Stimulated activated CD8-positive, alpha-beta memory T cell treated with anti-CD3 and anti-CD28 coated beads, Interleukin-2, amount 100 ng/mL, for 1 hour (primary cell): ENCODE measurements at places on chromosomes 3 and 15.
A peak's percentile ranks its signal among the peaks of the same experiment; 100 is the strongest.

DNA sequence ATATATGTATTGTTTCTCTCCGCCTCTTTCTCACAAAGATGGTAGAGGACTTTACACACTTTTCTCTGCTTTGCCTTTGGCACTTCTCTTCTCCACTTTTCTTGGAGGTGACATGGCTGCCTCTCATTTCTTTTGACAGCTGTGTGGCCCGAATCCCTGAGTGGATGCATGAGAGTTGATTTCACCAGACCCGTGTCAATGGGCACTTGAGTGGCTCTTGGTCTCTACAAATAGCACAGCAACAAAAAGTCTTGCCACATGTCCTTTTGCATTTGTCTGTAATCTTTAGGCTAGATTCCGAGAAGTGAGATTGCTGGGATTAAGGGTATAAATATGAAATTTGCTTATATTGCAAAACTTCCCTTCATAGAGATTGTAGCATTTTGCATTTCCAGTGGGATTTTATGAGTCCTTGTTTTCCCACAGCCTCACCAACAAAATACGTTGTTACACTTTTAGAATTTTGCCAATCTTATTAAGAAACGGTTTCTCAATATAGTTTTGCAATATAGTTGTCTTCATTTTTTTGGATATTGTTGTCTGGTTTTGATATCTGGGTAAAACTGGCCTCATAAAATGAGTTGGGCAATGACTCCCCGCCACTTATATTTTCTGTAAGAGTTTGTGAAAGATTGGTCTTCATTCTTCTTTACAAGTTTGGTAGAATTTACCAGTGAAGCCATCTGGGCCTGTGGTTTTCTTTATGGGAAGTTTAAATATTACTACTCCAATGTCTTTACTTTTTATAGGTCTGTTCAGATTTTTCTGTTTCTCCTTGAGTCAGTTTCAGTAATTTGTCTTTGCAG, 5.2 kb upstream of the TRPM1 start:
- no peak for DNase-seq

DNA sequence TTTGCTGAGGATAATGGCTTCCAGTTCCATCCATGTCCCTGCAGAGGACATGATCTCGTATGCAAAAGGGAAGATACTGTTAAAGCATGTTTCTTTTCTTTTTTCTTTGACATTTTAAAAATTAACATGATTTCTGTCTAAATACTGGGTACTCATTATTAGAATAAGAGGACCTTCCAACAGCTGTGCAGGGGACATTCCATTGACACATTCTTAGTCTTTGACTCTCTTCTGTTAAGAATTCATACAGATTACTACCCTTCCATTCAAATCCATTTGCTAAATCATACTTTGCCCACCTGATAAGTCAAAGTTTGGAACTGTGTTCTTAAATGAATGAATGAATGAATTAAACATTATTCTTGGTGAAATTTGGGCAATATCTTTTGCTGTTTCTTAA, 5.1 kb upstream of the CP start:
- DNase-seq, result no peak

DNA sequence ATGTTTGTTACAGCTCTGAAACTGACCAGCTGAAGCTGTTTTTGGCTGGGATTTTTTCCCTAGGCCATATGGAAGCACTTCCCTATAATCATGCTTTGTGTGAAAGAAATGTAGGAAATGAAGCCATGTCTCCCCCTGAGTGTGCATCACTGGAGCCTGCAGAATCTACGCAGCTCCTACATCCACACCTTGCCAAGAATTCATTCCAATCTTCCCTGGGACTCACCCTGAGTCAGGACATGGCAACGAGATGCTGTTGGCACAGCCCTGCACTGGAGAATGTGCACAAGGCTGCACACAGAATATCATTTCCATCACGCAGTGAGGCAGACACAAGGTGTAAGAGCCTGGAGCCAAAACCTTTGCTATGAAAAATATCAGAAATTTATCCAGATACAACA, 189.5 kb downstream of the ADAMTSL3 start:
- no peak for DNase-seq

- no peak for DNase-seq
Observed at GRCh38 chr3:152309535-152310307, 41.0 kb downstream of the MBNL1 start.

DNA sequence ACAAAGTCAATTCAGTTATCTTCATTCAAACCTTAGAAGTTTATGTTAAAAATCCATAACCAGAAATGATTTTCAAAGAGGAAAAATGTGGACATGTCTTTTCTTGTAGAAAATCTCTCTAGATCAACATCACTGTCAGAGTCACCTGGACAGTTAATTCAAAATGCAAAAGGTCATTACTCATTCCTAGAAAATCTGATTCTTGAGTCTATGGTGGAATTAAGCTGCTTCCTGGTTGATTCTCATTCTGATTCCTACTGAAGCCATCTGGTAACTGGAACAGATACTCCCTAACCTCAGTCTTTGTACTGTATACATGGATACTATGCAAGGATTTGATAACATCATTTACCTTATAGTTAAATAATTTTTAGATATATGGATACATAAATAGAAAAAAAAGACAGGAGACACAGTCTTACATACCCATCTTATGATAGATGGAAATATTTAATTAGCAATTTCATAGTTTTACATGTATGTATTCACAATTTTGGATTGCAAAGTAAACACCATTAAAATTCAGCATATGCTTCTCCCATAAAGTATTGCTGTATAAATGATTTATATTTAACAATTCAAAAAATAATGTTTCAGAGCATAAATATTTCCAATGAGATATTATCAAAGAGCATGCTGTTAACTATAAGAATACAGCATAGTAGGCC, 693.2 kb upstream of the CCDC54 start:
- DNase-seq, result no peak

DNA sequence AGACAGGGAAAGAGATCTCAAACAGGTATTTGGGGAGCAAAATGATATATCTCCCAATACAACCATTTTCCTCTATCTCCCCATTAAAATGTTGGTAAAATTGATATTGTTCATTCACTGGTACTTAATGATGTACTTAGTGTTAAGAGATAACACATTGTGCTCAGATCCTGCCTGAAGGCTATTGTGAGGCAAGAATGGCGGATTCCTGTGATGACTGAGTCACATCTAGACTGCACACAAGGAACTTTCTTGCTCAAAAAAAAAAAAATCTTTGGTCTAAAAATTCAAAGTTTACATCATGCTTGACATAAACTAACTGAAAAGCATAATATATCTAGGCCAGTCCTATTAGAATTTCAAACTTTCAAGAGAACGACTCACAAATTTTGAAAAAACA, 171.1 kb upstream of the TTC14 start:
- DNase-seq, result no peak

- no peak for DNase-seq
Observed at GRCh38 chr3:8761866-8762265, 7.5 kb downstream of the OXTR start.

DNA sequence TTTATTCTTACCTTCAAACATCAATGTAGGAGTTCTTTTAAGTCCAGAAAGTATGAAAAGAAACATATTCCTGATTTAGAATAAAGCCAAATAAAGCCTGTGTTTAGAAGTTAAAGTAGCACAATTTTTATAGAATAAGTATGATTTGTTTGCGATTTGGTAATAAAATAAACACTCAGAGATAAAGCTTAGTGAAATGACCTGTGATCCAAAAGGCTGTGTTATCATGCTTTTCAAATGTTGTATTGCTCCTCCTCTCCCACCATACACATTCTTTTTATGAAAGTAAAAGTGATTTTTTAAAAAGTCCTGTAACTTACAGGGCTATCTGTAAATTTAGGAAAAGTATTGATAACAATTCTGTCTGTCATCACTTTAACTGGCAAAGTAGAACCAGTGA, 138.6 kb upstream of the CGNL1 start:
- DNase-seq, result no peak

DNA sequence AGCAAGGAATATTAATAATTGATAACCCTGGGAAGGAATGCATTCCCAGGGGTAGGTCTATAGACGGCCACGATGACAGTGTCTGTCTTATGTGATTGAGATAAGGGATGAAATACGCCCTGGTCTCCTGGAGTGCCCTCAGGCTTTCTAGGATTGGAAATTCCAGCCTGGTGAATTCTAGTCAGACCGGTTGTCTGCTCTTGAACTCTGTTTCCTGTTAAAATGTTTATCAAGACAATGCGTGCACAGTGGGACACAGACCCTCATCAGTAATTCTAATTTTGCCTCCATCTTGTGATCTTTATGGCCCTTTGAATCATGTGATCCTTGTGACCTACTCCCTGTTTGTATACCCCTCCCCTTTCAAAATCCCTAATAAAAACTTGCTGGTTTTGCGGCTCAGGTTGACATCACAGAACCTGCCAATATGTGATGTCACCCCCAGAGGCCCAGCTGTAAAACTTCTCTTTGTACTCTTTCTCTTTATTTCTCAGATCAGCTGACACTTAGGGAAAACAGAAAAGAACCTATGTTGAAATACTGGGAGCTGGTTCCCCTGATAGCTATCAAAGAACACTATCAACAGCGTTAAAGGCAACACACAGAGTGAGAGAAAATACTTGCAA, 183.3 kb downstream of the PDE8A start:
- no peak for DNase-seq

DNA sequence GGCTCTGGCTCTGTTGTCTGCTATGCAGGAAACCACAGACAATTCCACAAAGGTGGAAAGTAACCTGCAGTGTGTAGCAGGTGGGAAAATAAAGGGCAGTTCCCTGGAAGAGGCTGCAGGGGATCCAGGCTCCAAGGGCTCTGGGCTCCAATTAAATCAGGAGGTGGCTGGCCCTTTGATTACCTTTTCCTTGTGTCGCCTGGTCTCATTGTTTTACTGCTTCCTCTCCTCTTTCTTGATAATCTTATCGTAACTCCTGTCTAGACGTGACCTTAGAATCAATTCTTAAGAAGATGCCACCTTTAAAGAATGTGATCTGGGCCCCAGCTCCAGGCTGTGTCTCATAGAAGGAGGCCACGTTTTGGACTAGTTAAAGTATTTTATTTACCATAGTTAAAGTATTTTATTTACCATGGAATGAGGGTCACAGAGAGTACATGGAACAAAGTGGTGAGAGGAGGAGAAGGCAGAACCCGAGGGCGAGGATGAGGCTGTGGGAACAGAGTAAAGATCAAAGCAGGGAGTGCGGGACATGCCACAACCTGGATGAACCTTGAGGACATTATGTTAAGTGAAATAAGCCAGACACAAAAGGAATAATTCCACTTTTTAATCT, 237.5 kb upstream of the STT3B start:
- DNase-seq, result no peak

DNA sequence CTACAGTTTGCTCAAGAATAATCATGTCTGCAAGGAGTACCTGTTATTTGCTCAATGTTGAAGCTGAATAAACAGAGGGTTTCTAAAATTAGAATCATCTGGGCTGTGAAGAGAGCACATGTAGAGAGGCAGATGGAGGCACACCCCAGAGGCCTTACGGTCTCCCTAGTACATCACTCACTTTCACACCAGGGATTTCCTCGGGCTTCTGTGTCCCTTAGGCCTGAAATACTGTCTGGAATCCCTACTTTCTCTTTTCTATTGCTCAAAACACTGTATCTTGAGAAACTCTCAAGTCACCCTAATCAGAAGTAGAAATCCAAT, 473.7 kb upstream of the ROBO2 start:
- DNase-seq, result no peak

- DNase-seq, result no peak
Observed at GRCh38 chr3:183500319-183500718, 55.2 kb downstream of the KLHL6 start.

GRCh38 chr15:65054333-65055200, 9.4 kb downstream of the SLC51B start:
- DNase-seq, result no peak

- no peak for DNase-seq
Observed at GRCh38 chr15:42694398-42694797, 42.5 kb downstream of the CDAN1 start.

GRCh38 chr3:76490064-76490463, 549.8 kb upstream of the ROBO2 start:
- no peak for DNase-seq

GRCh38 chr3:183330881-183331280, 77.8 kb downstream of the B3GNT5 start:
- no peak for DNase-seq

DNA sequence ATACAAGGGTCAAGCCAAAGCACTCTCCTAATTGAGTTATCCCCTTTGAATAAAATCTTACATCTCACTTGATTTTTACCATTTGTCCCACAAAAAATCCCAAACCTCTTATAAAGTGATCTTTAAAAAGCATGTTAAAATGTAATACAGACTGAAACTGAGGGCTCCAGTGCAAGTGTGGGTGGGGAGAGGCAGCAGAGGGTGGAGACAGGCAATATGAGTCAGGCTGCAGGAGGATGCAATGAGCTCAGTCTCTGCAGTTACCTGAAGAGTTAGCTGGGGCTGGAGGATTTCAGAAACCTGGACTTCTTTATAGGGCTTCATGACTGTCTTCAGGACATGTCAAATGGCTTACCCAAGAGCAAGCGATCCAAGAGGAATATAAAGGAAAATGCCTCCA, 14.2 kb upstream of the COLQ start:
- DNase-seq, result peak; percentile 12

DNA sequence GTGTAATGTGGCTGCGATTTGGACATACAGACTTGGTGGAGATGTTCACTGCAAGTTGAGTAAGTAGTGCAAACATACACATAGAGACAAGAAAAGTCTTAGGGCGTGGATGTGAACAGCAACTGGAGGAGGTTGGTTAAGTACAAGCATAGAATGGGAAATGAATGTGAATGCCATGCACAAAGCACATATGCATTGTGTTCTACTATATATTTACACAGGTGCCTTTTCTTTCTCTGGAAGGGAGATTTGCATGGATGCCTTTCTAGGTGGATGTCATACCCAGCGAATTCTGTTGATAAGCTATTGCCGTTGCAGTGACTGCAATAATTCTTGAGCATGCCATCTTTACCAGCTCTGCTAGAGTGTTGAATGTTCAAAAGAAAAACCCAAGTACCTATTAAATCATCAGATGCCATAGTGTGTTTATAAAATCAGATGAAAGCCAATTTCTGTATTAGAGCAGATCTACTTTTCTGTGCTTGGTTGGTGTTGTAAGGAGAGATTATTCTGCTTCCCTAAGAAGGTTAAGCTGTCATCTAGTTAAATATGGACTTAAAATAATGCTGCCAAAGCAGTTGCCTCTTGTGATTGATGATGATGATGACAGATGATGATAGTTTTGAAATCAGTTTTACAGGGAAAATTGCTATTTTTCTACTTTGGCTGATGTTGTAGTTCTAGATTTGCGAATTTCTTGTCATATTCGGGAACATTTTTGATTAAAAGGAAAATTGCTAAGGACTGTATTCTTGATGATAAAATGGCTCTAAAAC, 148.4 kb downstream of the CNTN4 start:
- no peak for DNase-seq

DNA sequence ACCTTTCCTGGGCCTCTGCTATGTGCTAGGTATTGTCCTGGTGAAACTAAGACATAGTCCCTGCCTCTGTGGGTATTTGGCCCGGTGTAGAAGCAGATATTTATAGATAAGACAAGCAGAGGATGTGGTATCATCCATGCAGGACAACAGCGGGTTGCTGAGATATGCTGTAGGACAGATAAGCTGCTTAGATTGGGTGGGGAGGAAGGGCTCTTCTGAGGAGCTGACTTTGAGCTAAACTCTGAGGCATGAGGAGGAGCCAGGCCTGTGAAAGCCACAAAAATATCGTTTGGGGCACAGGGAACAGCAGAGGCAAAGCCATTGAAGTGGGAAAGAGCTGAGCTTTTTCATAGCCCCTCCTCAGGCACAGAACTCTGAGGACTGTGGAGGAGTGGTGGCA, 492.5 kb upstream of the CFAP20DC start:
- DNase-seq, result no peak

- DNase-seq, result no peak
Observed at GRCh38 chr3:108907194-108907593, 46.5 kb downstream of the GUCA1C start.

- no peak for DNase-seq
Observed at GRCh38 chr3:141485641-141486495, 959 bp upstream of the RASA2 start.
